Activated CD4-positive, alpha-beta T cell treated with anti-CD3 and anti-CD28 coated beads for 24 hours (primary cell): ENCODE measurements at places on chromosomes 4 and X.

DNA sequence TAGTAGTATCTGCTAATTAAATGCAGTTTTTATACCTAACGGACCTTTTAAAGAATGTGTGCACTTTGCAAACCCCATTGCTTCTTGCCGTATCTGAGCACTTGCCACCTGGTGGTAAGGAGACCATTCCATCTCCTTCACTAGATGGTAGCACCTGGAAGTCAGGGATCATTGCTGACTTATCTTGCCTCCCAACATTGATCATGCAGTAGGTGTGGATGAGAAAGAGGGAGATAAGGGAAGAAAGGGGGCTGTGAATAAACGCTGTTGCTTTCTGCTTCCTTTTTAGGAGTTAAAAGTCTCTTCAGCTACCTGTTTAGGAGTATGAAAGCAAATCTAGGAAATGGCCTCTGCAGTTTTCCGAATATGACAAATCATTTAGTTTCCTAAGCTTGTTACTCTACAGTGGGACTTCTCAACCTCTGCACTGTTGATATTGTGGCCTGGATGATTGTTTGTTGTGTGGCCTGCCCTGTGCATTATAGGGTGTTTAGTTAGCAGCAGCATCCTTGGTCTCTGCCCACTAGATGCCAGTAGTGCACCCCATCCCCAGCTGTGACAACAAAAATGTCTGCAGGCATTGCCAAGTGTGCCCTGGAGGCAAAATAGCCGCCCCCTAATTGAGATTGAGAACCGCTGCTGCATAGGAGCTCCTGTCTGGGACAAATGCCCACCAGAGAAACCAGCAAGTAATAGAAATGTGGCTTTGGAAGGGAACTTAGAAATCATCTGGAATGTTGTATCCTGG lies 38.8 kb downstream of the GAB1 start:
- DNase-seq, result no peak

DNA sequence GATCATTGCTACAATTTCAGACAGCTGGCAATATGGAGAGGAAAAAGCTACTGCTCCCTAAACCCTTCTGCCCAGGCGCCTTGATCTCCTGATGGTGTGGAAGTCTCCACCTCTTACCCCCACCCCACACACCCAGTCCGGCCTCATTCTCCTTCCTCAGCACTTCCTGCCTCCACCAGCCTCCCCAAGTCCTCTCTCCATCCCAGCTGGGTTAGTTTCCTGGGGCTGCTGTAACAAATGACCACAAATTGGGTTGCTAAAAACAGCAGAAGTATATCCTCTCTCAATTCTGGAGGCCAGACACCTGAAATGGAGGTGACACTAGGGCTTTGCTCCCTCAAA lies 1.1 kb upstream of the CCNQ start:
- no peak for DNase-seq

DNA sequence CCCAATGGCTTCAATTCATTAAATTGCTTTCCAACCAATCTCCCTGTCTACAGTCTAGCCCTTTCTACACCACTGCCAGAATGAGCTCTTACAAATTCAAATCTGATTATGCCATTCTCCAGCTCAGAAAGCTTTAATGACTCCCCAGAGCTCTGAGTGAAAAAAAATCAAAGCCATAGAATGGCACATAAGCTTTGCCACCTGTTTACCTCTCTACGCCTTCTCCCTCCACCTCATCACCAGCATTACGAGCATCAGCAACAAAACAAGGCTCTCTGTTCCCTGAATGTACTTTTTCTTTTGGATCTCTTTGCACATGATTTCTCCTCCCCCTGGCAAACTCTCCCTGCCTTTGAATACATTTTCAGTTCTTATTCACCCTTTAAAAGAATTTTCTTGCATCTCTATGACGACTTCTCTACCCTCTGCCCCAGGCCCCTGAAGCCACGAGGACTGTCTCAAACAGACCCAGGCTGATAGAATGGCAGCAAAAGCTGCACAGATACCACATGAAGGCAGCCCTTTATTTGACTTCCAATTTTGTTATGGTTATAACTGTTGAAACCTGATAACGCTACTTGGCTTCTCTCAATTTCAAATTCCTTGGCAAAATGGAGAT lies 516.0 kb downstream of the PCDH7 start:
- DNase-seq, result no peak

- DNase-seq, result no peak
These were observed 101.3 kb downstream of the TBL1X start for GRCh38 chrX:9566150-9566621.

- DNase-seq, result no peak
These were observed 168.5 kb upstream of the MAP3K15 start for GRCh38 chrX:19683817-19684216.

DNA sequence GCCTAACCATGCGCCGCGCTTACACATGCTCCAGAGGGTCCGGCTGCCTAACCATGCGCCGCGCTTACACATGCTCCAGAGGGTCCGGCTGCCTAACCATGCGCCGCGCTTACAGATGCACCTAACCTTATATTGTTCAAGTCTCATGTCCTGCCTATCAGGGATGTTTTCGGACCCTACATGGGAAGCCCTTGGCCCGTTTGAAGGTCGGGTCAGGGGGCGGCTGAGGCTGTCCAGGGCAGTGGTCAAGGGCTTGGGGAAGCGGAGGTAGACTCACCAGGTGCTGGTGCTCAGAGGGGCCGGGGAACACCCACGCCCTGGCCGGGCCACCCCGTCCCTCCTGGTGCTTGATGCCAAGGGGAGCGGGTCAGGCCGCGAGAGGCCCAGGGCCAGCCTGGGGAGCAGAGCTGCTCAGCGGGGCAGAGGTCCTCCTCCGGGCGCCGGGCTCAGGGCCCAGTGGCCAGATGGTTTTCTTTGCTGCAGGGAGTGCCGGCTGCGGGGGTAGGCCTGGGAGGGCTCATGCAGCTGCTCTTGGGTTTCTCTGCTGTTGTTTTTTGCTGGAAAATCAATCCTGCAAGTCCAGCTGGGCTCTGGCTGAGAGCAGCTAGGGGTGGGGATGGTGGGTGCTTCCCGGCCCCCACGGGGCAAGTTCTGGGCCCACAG lies 35.4 kb upstream of the SPON2 start:
- DNase-seq, result no peak

- DNase-seq, result no peak
These were observed 208.0 kb downstream of the PRDM5 start for GRCh38 chr4:120714417-120715010.

- peak; percentile 42 for DNase-seq
These were observed 119.5 kb upstream of the AFF2 start for GRCh38 chrX:148380650-148381561.

DNA sequence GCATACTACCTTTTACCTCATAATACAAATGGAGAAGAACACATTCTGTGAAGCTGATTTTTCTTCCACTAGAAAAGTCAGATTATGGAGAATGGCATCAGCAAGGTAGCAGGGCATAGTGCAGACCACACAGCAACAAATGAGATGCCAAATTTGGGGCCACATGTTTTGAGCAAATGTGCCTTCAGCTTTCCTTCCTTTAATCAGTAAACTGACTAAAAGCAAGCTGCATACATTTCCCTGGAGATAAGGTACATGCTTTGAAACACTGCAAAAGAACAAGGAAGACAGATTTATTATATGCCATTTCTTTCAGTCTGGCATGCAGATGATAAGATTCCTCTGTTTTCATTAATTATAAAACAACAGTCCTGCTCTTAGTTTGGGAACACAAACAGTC lies 67.1 kb upstream of the GUCY1A1 start:
- DNase-seq, result no peak

- DNase-seq, result no peak
These were observed 73.1 kb downstream of the MAGEB17 start for GRCh38 chrX:16240231-16240905.

DNA sequence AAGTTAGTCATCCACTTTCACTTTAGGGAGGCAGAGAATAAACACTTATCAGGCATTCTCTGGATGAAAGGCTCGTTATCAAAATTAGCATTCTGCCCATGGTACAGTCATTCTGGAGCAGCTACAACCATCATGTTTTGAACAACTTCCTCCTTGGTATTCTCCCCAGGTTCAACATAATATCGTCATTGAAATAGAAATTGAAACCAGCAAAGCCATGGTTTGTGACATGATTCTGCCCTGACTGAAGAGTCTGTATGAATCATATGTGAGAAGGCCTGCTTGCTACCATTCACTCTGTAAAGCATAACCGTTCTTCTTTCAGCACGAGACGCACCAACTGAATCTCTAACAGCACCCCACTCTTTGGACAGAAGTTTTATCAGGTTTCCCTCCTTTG lies 127.5 kb upstream of the RADX start:
- DNase-seq, result no peak

DNA sequence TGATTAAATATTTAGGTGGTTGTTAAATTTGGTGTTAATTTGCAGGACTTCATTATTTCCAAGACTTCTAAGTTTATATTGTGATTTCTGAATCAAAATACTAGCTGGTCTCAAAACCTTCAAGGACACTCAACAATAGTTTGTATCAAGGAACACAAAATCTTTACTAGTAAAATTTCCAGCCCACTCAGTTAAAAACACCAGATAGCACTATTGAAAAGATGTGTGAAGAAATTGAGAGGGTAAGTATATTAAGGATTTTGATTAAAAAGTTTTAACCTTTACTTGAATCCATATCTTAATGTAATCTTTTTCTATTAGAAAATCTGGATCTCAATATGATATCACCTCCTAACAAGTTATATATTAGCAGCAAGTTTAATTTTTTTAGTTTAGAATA lies 89.3 kb upstream of the UGT8 start:
- no peak for DNase-seq

DNA sequence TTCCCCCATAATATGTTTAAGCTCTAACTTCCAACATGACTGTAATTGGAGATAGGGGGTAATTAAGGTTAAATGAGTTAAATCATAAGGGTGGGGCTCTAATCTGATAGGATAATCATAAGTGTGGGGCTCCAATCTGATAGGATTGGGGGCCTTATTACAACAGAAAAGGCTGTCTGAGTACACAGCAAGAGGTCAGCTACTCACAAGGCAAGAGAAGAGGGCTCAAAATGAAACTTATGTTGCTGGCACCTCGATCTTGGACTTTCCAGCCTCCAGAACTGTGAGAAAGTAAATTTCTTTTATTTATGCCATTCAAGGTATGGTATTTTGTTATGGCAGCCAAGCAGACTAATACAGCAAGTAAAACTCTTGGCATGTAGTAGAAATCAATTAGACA lies 16.4 kb downstream of the SH2D1A start:
- DNase-seq, result no peak

GRCh38 chr4:2353222-2354107 lies 65.0 kb downstream of the ZFYVE28 start:
- DNase-seq, result no peak

- no peak for DNase-seq
These were observed 34.4 kb downstream of the AGTR2 start for GRCh38 chrX:116204932-116205331.

DNA sequence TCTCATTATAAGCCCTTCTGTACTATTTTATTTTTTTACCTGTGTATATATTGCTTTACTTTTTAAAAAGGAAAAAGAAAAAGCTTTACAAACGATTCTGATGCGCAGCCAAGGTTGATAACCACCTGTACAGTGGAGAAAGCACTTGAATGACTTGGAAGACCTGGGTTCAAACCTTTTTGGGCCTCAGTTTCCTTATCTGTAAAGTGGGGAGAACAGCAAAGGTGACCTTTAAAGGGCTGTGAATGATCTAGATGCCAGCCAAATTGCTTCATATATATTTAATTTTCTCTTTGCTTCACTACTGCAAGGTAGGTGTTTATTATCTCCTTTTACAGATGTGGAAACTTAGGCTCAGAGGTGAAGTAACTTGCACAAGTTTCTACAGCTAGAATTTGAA lies 45.0 kb downstream of the SMC1A start:
- DNase-seq, result no peak

DNA sequence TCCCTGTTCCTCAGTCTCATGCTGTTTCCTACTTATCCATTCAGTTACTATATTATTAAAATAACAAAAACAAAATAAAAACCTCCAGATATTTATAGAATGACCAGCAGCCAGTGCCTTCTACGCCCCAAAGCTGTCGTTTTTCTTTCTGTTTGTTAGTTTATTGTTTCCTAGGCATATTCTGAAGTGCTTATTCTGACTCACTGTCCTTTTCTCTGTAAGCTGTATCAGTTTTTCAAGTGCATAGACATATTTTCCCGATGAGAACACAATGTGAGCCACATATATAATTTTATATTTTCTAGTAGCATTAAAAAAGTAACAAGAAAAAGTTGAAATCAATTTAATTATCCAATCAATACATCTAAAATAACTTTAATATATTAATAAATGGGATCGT lies 2158.6 kb upstream of the TENM3 start:
- DNase-seq, result no peak

DNA sequence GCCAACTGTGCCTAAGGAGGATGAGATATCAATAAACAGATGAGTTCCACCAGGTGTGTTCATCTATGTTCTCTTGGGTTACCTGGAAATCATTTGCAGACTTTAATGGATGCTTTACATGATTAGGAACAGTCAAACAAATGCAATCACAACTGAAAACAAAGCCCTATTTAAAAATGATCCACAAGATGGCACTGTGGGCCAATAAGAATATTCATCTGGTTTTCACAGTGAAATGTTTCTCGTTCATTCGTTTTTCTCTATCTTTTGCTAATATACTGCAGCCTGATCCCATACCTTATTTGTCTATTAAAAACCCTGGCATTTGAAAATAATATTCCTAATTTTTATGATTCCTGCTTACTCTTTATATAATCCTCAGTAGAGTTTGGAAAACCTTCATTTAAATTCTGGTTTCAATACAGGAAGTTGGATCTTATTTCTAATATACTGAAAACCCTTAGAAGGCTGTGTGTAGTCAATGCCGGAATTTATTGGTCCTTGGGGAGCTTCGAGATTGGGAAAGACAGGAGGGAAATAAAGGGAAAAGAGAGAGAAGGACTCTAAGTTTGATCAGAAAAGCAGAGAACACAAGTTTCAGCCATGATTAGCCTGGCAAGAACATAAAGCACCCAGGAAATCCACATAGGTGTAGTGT lies 63.8 kb upstream of the TAPT1 start:
- DNase-seq, result no peak

GRCh38 chr4:129623233-129623875 lies 527.4 kb downstream of the C4orf33 start:
- no peak for DNase-seq

DNA sequence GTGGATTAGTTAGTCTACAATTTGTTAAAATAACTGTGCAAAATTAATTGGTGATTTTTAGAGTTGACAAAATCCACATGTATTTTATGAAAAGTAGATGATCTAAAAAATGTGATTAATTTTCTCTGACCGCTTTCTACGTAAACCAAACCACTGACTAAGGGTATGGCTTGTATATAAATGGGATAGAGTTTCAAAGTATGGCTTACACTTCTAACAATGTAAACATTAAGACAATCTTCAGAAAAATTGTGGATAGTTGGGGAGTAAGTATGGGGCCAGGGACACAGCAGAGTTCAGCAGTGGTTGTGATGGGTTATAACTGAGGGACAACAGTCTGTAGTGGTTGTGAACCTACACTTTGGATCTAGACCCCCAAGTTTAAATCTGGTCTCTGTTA lies 39.8 kb downstream of the GABRA4 start:
- DNase-seq, result no peak

GRCh38 chr4:147879676-147880075 lies 147.8 kb downstream of the ARHGAP10 start:
- no peak for DNase-seq

DNA sequence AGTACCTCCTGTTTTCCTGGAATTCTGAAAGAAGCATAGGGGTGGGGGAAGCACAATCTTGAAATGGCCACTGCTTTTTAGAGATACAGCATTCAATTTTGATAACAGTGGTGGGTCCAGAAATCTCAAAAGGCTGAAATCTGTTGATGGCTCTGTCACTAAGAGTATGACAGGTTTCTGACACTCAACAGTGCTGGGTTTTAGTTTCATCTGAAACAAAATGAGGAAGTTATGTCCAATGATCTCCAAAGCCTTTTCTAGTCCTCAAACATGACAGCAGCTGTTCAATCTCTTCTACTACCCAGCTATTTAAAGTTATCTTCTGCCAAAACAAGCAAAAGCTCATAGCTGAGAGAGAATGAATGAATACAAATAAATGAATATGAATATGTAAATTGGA lies 110.5 kb downstream of the IL1RAPL1 start:
- DNase-seq, result no peak
